Activated CD4-positive, alpha-beta T cell treated with anti-CD3 and anti-CD28 coated beads, Interleukin-2, amount 50 U/mL, for 4 hours (primary cell): ENCODE measurements at places on chromosomes 3 and 15.

DNA sequence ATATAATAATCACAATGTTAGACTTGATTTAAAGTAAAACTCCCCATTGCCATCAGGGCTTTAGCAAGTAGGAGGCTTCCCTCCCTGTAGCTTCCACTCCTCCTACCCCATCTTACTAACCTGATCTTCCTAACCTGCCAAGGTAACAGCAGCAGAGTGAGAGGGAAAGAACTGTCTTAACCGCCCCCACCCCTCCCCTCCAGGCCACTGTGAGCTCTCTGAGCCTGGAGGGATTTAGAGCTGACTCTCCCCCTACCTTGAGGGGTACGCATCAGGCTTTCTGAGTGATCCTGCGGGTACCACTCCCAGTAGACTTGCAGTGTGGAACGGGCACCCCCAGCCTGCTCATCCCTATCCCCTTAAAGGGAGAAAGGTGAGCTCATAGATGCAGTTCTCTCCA is 11.4 kb upstream of the PRSS50 start:
- no peak for DNase-seq

DNA sequence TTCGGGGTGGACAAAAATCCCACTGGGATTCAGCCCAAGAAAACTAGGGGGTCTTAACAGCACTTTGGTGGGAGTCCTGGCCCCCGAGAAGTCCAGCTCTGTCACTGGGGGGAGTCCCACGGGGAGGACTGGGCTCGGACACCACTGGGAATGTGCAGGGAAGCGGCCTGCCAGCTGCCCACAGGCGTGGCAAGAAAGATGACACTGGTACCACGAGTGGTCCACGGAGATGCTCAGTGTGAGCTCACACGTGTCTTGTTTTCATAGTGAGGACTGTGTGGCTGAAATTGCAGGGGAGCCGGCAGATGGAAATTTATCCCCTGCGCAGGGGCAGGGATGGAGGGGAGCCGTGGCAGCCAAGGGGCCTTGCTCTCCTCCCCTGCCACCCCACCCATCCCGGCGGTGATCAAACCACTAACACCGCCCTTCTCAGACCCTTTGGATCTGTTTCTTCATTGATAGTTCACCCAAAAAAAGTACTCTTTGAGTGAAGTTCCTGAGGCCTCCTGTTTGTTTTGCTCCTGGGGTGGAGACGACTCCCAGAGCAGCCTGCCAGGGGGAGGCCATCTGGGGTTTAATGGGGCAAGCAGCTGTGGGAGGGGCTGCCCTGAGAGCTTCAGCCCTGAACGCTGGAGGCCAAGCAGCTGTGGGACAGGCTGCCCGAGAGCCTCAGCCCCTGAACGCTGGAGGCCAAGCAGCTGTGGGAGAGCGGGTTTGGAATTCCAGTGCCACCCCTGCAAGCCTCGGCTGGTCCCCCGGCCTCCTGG is 130.9 kb downstream of the LRRK1 start:
- no peak for DNase-seq

- no peak for DNase-seq
These were observed 975.1 kb downstream of the NSUN3 start for GRCh38 chr3:95037927-95038326.

DNA sequence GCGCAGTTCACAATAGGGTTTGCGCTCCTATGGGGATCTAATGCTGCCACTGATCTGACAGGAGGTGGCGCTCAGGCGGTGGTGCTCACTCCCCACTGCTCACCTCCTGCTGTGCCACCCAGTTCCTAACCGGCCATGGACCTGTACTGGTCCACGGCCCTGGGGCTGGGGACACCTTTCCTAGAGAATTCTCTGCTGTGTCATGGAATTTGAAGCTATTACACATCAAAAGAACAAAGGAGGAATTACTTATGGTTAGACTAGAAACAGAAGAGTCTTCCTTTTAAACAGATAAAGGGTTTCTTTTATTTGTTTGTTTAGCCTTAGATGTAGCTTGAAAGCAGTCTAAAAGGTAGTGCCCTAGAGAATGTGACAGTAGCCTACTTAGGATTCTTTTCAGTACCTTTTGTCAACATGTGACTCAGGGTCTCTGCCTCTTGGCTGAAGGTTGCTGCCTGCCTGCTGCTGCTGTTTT is 50.3 kb downstream of the PAK2 start:
- no peak for DNase-seq

GRCh38 chr3:15041950-15042349 is 23.2 kb downstream of the MRPS25 start:
- DNase-seq: no peak

- no peak for DNase-seq
These were observed 13.6 kb upstream of the COMMD2 start for GRCh38 chr3:149765762-149766334.

- DNase-seq: no peak
These were observed 799 bp downstream of the RARB start for GRCh38 chr3:25428789-25429335.

DNA sequence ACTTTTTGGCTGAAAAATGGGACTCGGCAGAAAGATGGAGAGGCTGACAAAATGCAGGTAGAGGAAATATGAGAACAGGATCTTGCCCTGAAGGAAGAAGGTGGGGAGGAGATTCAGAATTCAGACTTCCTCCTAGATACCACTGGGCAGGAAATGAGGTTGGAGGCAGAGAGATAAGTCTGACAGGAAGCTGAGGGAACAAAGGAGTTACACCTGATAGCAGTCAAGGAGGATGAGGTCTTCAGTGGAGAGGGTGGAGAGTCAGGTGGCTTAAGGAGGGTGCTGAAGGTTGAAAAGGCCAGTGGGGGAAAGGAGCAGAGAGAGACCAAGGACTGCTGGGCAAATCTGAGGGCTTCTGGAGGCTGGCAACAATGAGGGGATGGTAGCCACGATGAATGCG is 56.8 kb downstream of the CCR4 start:
- no peak for DNase-seq

GRCh38 chr3:55546866-55547669 is 60.0 kb upstream of the WNT5A start:
- no peak for DNase-seq

- no peak for DNase-seq
These were observed 107.4 kb downstream of the ADAMTS17 start for GRCh38 chr15:100234158-100235029.

DNA sequence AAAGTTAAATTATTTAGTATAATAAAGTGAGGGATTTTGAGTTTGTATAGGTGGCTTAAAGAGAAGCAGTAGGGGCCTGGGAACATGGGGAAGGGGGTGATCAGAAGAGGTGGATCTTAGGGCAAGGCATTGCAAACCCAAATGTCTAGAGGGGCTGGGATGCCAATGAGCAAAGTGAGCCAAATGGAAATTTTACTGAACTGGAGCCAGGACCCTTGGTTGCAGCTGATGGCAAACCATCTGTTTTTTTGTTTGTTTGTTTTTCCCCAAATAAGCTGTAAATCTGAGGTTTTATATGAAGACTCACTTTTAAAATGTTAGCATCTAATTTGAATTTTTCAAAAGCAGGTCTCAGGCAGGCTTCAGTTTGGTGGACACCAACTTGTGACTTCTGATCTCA is 14.8 kb upstream of the PARP14 start:
- no peak for DNase-seq

- DNase-seq: no peak
These were observed 34.4 kb upstream of the SLC6A1 start for GRCh38 chr3:10957976-10958749.

GRCh38 chr15:67148196-67148701 is 82.8 kb downstream of the SMAD3 start:
- no peak for DNase-seq

- no peak for DNase-seq
These were observed 23.1 kb downstream of the SLC30A4 start for GRCh38 chr15:45499426-45499825.

GRCh38 chr15:31274496-31275330 is 51.9 kb upstream of the KLF13 start:
- no peak for DNase-seq

DNA sequence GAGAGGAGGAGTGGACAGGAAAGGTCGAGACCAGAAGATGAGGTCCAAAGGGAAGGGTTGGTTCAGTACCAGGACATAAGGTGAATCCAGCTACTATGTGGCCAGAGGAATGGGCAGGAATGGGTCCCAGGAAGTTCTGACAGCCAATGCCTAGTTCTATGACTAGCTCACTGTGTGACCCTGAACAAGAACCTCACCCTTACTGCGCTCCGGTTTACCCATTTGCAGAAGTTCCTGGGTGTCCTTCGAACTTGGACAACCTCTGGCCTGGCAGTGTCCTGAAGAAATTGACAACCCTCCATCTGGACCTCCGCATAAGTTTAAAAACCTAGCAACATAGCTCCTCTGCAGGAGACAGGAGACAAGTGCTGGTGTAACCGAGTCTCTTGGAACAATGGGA is 12.2 kb upstream of the PSTPIP1 start:
- no peak for DNase-seq

- no peak for DNase-seq
These were observed 681 bp downstream of the TWF2 start for GRCh38 chr3:52238193-52238760.

DNA sequence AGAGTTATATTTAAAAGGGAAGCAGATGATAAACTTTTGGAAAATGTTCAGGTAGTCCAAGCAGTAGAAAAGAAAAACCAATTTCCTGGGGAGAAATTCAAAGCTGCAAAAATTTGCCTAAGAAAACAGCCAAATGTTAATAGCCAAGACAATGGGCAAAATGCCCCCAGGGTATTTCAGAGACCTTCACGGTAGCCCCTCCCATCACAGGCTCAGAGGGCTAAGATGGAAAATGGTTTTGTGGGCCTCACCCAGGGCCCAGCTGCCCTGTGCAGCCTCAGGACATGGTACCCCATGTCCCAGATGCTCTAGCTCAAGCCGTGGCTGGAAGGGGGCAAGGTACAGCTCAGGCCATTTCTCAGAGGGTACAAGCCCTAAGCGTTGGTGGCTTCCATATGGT is 391.0 kb downstream of the ZIC4 start:
- DNase-seq: no peak

GRCh38 chr3:189954733-189955665 is 165.7 kb downstream of the P3H2 start:
- DNase-seq: no peak

DNA sequence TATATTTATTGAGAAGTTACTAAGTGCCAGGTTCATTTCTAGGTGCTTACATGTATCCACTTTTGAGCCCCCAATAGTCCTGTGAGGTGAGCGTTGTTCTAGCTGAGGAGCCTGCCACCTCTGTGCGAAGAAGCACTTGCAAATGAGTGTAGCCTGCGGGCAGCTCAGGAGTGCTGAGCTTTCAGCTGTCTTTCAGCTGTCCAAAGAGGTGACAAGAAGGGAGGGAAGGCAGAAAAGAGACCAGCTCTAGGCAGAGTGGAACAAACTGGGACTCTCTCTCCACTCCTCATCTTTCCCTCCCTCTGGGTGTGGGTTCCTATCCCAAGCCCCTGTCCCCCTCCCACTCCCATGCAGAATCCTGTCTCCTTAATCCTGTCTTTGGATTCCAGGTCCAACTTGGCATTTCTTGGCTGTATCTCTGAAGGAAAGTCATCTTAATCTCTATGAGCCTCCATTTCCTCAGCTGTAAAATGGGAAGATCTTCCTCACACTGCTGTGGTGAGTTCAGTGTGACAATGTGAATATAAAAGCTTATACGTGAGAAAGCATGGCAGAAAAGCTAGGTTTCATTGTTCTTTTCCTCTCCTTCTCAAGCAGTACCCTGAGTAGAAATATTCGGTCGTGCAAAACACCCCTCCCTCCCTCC is 6.7 kb upstream of the SRP14 start:
- DNase-seq: no peak

DNA sequence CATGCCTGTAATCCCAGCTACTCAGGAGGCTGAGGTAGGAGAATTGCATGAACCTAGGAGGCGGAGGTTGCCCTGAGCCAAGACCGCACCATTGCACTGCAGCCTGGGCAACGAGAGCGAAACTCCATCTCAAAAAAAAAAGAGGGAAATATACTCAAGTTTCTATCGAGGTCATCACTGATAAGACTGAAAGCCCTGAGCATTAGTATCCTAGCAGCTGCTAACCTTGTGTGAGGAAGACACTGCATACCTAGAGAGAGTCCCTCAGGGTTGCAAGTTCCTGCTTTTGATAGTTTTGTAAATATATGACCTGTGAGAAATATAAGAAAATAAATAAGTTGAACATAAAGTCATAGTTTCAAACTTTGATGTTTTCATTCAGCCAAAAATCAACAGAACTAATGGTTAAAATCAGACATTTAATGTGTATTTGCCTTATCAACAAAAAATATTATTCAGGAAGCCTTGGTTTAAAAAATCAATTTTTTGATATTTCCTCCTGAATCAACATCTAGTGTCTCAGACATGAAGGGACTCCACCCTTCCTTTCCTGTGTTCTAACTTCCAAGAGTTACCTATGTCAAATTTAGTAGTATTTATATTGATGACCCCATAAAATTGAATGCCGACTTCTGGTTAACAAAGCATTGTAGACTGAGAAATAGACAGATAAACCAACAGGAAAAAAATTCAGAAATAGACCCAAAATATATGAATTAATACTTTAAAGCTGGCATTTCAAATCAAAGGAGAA is 19.8 kb upstream of the USP3 start:
- DNase-seq: no peak

- DNase-seq: no peak
These were observed 39.8 kb downstream of the TSC22D2 start for GRCh38 chr3:150447631-150448465.

DNA sequence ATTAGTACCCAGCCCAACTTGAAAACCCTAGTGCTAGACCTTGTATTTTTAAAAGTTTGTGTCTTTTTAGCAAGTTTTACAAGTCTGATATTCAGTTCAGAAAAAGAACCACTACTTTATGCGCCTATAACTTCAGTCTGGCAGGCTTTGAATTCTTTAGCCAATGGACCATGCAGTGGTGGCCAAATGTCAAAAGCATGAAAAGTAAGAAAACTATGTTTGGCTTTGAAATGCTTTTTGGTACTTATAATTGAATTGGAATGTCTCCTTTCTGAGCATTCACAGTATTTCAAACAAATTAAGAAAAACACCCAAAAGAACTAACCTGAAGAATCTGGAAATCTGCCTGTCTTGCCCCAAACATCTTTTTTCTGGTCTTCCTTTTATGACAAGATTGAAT is 12.8 kb downstream of the WDR48 start:
- DNase-seq: no peak

- DNase-seq: peak; percentile 42
These were observed 395 bp downstream of the ZFAND6 start for GRCh38 chr15:80059786-80060355.
